ENCODE measurements at places on chromosomes 11 and 22.

DNA sequence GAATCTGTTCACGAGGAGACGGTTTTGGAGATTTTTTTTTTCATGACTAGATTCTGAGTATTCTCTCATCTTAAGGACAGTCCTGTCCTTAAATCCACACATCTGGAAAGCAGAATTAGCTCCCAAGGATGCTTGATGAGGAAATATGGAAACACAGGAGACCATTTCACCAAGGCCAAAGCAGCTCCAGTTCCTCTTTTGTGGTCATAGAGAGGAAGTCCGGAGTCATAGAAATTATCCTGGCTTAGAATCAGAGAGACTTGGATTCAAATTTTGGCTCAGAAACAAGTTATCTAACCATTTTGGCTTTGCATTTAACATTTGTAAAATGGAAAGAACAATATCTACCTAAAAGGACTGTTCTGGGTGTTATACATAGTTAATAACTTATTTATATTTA is 7.3 kb upstream of the TEAD1 start:
- no peak for DNase-seq

DNA sequence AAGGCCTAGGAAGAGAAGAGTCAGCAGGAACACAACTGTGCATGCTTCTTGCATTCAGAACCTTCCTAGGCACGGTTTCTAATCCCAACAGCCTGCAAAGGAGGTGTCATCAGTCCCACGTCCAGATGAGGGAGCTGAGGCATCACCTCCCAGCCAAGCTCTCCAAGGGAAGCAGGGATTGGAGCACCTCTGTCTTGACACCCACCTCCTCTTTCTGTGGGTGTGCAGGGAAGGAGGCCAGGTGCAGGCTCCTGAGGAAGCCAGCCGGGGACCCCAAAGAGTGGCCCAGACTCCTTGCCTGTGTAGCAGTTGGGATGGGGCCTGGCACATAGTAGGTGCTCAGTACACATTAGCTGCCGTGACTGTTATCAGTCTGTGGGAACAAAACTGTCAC is 2.0 kb downstream of the PNPLA5 start:
- no peak for DNase-seq

DNA sequence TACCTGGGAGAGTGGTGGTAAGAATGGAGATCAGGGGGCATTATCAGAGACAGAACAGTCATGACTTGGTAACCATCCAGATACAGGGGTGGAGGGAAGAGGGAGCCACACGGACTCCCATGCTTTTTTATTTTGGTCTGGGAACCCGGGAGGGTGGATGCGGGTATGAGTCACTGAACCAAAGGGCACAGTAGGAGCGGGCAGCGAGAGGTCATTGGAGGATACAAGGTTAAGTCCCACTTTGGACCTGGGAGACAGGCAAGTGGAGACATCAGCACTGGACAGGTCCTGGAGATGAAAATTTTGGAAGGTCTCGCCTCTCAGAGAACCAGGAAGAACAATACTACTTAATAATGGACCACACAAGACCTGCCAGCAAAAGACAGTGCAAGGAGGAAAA is 6.7 kb downstream of the HDHD5 start:
- no peak for DNase-seq

GRCh38 chr11:116424615-116425261 is 348.0 kb downstream of the BUD13 start:
- DNase-seq = no peak

DNA sequence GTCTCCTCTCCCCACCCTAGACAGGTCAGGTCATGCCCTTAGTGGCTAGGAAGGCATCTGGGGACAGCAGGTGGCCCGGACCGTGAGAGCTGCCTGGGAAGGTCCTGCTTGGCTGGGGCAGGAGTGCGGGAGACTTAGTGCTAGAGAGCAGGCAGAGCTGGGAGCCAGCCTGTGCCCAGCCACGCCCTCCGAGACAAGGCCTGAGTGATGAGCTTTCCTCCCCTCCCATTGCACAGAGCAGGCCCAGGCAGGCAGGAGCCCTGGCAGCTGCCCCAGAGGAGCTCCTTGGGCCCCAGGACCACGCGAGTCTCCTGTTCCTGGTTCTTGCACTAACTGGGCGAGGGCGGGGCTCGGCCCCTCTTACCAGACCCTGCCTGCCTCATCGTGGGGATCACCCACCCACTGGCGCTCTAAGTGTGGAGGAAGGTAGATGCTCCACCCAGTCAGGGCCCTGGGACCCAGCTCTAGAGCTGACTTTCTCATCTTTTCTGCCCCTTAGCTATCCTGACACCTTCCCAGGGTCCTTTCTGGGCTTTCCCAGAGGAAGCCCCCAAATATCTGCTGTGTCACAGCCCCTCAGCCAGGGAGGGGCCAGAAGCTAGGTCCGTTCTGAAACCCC is 44.9 kb downstream of the MACROD1 start:
- no peak for DNase-seq

GRCh38 chr11:116176484-116177005 is 596.2 kb downstream of the BUD13 start:
- DNase-seq = no peak

DNA sequence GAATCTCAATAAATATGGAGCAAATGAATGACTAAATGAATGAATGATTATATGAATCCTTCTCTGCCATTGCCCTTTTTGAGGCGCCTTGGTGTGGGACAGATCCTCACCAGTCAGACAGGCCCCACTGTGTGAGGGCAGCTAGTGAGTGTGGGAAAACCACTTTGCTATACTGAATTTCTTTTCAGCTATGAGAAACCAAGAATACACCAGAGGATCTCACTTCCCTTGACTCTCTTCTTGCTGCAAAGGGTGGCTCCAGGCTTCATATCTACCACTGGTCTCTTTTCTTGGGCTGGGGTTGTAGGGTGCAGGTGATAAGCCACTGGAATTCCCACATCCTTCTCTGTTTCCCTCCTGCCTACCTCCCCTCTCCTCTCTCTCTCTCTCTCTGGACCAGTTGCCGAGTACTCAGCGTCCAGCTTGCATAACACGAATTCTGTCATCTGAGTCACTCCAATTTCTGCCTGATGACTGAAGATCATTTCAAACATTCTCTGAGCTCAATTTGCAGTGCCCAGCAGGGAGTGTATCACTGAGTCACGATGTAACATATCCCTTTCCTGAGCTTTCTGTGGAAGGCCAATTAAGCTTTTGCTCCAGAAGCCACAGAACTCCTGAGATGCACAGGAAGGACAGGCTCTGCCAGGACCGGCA is 304.3 kb upstream of the NCAM1 start:
- DNase-seq = no peak

DNA sequence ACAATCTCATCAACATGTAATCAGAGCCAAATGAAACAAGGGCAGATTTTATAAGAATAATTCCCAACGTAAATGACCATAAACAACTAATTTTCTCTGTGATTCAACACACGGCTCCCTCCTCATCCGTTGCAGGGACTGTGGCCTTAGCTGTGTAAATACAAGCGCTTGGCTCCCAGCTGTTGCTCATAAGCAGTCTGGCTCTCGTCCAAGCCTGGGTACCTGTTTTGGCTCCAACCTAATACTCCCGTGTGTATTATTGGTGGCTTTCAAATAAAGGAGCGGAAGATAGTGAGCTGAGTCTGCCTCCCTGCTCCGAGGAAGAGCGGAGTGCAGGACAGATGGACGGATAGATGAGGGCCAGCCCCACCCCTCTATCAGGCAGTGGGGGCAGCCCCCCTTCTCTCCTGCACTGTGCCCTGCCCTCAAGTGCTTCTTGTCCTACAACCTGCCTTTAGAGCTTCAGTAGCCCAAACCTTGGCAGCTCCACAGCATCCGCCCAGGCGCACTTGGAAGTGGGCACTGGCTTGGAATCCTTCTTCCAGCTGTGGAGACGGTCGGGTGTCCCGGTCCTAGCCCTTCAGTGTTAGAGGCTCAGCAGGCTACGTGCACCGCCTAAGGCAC is 670.9 kb downstream of the BRD1 start:
- DNase-seq = no peak

DNA sequence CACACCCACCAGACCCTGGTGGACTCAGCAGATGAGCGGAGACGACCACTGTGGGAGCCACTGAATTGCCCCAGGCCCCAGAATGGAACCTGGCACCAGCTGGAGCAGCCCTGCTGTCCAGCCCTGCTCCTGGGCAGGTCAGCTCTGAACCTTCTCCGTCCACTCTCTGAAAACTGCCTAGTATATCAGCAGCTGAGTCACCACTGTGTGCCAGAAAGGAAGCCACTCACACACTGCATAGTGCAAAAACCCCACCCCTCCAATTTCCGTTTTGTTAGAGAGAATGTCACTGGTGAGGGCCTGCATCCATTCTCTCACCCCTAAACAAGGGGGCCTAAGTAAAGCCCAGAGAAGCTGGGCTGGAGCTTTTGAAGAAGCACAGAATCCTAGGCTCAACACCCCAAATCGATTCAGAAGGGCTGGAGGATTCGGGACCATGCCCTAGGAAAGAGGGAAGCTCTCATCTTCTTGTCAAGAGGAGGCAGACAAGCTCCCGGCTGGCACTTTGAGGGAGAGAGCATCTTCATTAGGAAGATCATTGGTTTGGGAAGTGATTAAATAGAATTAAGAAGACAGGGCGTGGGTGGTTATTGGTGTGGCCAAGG is 44.5 kb downstream of the GALNT18 start:
- no peak for DNase-seq

DNA sequence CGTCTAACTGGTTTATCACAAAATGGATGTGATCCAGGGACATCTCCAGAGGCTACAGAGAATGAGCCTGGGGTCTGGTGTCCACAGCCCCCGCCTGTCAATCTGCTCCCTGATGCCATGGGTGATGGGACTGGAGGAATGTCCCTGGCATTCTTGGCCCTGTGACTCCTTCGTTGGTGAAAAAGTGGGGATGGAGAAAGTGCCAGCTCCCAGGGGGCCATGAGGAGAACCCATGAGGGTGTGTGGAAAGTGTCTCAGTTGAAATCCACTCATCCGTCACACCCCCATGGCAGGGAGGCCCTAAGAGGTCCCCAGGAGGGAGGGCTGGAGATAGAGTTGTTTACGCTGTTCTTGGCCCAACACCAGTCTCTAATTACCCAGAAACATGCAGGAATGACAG is 322.0 kb downstream of the CTTN start:
- no peak for DNase-seq

DNA sequence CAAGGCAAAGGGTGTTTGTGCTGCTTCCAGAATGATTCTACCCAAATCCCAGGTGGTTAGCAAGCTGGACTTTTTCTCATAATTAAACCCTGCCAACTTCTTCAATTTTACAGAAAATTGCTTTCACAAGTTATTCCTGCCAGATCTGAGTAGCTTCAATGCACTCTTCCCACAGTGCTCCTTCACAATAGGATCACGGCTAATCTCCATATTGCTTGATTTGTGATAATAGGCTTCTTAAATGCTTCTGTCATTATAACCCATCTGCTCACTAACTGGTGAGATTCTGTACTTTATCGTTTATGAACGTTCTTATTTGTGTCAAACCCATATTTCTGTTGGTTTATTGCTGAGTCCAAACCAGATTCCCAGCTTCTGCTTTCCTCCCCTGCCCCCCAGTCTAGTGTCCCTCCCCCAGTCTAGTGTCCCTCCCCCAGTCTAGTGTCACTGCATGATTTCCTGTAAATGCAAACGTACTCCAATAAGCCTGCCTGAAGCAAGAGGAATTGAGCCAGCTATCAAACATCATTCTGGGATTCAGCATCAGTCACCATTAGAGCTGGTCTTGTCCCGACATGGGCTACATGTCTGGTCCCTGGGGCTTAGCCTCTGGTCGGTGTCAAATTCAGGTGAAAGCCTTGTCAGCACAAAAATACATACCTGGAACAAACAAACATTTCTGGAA is 14.0 kb downstream of the MMP3 start:
- no peak for DNase-seq

GRCh38 chr11:11763796-11764422 is 77.9 kb upstream of the USP47 start:
- no peak for DNase-seq

All from activated naive CD4-positive, alpha-beta T cell (primary cell).